ENCODE measurements at places on chromosomes 3 and 15.

- no peak for DNase-seq
Measured at GRCh38 chr3:101311676-101312075, 8.7 kb downstream of the IMPG2 start.

- DNase-seq: no peak
Measured at GRCh38 chr3:151391720-151392119, 7.2 kb upstream of the P2RY12 start.

GRCh38 chr15:99447497-99448371 lies 118.0 kb upstream of the MEF2A start:
- DNase-seq: no peak

GRCh38 chr15:44087578-44088465 lies 107.2 kb downstream of the FRMD5 start:
- peak; percentile 91 for DNase-seq

GRCh38 chr3:182405759-182406158 lies 387.5 kb upstream of the ATP11B start:
- no peak for DNase-seq

DNA sequence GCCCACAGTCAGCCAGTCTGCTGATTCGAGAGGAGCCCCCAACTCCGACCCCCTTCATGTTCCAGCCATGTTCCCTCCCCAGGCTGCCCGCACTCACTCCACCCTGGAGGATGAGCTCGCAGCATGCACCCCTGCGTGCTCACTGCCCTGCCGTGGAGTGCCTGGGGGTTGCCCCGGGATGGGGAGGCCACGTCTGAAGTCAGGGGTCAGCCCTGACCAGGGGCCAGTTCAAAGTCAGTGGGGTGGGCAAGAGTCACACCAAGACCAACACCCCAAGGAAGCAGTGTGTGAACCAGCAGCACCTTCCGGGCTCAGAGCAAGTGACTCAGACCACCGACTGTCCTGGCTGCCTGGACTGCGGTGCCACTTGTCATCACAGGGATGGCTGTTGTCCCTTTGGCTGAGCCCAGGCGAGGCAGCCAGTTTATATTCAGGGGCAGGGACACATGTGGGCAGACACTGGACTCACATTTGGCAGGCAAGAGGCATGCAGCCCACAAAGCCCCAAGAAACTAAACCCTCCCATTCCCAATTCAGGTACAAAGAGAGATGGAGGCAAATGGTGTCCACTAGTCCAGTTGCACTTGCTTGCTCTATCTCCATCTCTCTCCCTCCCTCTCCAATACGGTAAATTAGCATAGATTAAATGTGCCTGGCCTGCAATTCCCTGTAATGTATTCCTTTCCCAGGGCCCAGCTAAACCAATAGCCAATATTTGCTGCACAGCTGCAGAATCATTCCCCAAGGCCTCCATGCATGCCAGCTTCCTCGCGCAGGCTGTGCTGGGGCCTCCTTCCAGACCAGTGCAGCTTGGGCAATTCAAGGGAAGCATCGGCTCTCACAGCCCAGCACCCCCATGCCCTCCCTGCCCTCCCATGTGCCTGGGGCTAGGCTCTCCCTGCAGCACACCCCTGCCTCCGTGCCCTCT lies 135.7 kb upstream of the IQSEC1 start:
- no peak for DNase-seq

- no peak for DNase-seq
Measured at GRCh38 chr3:108493862-108494261, 16.5 kb downstream of the MYH15 start.

- DNase-seq: no peak
Measured at GRCh38 chr3:42751609-42752008, 21.4 kb downstream of the CCDC13 start.

GRCh38 chr3:130509008-130509407 lies 8.0 kb upstream of the COL6A6 start:
- DNase-seq: no peak

DNA sequence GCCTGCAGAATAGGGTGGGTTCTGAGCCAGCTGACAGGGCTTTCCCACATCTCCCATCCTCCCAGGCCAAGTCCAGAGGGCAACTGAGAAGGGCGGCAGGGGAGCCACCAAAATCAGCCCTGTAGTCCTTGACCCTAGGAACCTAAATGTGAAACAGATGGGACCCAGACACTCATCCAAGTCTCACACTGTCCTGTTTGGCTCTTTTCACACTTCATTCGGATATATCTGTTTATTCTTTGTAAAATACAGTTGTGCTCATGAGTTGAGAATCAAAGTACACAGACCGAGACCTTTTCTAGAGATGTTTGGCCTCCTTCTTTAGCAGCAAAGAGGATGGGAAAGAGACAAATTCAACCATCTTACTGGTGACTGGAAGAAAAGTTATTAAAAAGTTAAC lies 348.4 kb downstream of the MECOM start:
- no peak for DNase-seq

- DNase-seq: no peak
Measured at GRCh38 chr15:55764398-55764797, 21.4 kb upstream of the PRTG start.

- DNase-seq: peak; percentile 69
Measured at GRCh38 chr3:36774052-36774451, 9.7 kb upstream of the DCLK3 start.
